ENCODE measurements at places on chromosomes 2 and 18.

DNA sequence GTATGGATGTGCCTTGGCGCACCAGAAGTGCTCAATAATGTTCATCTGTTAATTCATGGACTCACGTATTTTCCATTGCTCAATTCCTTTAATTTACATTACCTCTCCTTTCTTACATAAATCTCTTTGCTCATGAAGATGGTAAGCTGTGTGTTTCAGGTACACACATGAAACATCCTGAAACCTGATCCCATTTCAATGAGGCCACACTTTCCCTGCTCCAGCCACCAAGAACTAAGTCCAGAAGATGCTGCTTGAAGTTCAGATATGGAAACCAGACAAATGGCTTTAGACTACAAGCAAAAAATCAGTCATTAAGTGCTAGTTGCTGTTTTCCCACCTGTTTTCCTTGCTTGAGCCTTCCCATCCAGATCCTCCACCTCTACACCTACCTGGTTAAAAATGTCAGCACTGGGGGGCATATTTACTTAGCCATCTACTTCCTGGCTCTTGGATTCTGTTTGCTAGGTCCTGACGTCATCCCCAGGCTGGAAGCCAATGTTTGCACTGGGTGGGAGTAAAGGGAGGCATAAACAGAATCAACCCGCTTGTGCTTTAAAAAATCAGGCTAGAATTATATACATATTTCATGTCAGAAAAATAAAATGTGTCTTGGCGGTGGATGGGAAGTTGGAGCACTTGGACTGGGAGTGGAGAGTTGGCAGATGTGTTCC, 309.7 kb downstream of the OSR1 start:
- no peak for DNase-seq

DNA sequence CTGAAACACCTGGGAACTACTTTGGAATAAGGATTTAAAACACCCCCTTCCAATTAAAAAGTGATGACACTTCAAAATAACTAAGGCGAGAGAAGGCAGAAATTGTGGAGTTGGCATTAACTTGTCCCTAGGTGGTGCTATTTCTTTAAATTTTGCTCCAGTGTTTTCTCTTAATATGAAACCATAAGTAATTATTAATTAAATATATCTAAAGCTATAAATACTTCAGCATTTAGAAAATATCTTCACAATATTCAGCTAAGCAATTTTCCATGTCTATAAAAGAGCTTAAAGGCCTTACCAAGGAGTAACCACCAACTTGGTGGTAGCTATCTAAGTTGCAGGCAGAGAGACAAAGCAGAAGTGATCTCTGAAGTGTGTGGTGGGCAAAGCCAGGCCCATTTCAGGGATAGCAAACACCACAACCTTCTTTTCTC, 186.8 kb upstream of the PGAP1 start:
- DNase-seq, result peak; percentile 56

GRCh38 chr18:57497372-57498294, 62.5 kb downstream of the ONECUT2 start:
- no peak for DNase-seq

GRCh38 chr2:64770781-64771334, 117.1 kb upstream of the SERTAD2 start:
- no peak for DNase-seq

- DNase-seq, result no peak
Observed at GRCh38 chr2:149184991-149185390, 145.4 kb upstream of the LYPD6 start.

GRCh38 chr2:10048501-10049171, 5.3 kb downstream of the KLF11 start:
- peak; percentile 70 for DNase-seq

GRCh38 chr2:222360997-222361396, 62.2 kb upstream of the PAX3 start:
- DNase-seq, result no peak

DNA sequence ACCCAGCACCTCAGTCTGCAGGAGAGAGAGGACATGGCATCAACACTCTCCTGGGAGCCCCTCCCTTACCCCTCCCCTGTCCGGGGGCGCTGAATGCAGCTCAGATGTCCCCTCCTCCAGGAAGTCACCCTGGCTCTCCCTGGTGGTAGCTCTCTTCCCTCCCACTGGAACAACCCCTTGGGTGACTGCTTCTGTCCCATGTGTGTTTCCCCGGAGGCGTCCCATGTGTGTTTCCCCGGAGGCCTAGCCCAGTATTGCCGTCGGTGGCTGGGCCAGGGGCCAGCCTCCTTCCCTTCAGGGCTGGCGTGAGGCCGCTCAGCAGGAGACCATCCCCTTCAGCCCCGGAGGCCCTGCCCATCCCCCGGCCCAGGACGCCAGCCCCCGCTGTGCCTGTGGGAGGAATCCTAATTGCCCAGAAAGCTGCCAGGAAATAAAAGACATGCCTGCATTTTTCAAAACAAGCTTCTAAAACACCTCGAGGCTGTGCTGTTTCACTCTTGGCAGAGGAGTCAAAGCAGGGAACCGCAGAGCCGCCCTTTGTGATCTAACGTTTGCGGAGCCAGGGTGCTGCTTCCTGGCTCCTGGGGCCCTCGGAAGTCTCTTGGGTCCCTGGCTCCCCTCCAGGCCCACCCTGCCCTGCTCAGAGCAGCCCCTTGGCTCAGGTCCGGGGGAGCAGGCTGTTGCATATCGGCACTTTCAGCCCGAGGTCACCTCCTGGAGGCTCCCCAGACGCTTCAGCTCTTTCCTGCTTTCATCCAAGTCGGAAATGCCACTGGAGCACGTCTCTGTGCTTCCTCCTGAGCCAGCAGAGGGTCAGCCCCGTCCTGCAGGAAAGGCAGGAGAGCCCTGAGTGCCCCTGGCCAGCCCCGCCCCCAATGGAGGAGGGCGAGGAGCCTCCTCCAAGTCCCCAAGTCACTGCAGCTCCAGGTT, 11.4 kb downstream of the SNED1 start:
- DNase-seq, result peak; percentile 23

- DNase-seq, result no peak
Observed at GRCh38 chr2:45583977-45584376, 27.1 kb downstream of the SRBD1 start.

- DNase-seq, result no peak
Observed at GRCh38 chr2:240968731-240969624, 29.4 kb upstream of the SNED1 start.

DNA sequence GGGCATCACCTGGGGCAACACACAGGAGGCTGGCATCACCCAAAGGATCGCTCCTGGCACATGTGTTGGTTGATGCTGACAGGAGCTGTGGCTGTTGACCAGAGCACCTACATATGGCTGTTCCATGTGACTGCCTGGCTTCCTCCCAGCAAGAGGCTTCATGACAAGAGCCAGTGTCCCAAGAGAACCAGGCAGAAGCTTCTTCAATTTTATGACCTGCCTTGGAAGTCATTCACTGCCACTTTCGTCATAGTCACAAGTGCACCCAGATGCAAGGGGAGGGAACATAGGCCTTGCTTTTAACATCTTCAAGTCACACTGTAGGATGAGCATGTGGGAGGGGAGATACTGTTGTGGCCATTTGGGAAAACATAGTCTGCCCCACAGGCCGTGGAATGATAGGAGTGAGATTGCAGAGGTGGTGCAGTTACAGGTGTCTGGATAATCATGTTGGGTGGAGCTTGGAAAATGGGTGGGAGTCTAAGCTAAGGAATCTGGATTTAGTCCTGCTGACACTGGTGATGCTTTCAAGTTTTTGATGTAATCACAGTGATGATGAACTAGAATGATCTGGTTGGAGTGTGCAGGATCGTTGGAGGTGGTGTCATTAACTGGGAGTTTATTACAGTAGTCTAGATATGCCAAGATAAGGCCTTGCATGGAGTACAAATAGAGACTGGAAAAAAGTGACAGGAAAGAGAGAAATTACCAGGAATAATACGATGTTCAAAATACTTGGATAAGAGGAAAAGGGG, 107.0 kb downstream of the RAPGEF4 start:
- DNase-seq, result no peak

DNA sequence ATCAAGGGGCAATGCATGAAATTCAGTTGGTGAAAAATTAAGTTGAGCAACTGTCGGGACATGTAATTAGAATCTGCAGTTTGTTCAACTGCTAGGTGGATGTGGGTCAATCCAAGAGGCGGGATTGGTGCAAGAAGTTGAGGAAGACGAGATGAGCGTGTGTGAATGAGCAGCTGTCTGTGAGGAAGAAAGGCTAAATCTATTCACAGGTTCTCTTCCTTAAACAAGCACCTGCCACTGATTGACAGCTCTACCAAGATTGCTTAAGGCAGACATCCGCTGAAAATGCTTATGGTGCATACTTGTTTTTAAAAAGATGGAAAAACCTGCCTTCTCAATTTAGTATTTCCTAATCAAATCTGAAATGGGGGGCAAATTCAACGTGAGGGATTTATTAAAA, 323.4 kb upstream of the THUMPD2 start:
- no peak for DNase-seq

- DNase-seq, result no peak
Observed at GRCh38 chr2:56132138-56132537, 51.7 kb upstream of the CCDC85A start.

DNA sequence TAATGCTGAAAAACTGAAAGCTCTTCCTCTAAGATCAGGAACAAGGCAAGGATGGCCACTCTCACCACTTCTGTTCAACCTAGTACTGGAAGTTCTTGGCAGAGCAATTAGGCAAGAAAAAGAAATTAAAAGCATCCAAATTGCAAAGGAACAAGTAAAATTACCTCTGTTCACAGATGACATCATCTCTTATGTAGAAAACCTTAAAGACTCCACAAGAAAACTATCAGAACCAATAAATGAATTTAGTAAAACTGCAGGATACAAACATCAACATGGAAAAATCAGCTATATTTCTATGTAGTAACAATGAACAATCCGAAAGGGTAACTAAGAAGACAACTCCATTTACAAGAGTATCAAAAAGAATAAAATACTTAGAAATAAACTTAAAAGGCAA, 112.2 kb downstream of the CHN1 start:
- DNase-seq, result no peak

DNA sequence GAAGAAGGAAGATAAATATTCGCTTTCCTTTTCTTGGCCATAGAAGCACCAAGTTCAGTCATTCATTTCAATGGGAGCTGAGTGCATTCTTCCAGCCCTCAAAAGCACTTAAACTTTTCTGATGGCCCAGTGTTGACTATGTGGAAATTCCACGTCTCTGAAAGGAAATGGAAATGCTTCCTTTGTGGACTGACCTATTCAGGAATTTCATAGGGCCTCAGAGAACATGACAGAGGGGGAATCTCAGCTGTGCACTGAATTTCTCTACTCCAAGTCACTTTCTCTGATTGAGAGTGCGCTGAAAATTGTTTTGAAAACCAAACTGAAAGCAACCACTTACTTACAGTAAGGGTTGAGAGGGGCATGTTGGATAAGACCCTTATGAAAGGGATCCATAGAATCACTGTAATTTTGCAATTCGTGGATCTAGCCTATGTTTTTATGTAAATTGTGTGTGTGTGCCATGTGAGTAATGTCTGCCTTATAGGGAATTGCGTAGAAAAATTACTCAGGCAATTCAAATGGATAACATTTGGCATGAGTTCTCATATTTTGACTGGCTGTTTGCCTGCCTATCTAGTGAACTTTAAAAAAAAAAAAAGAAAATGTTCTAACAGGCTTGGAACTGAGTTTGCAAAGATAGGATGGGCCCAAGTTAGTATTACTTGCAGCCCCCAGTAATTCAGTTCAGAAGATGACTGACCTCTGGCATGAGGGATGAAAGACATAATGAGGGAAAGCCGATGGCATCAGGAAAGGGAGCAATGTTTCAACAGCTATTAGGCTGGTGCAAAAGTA, 437.0 kb downstream of the PTPRM start:
- DNase-seq, result no peak

- no peak for DNase-seq
Observed at GRCh38 chr2:54680397-54681041, 42.9 kb upstream of the EML6 start.

GRCh38 chr2:217038001-217038400, 178.1 kb upstream of the TNP1 start:
- DNase-seq, result no peak

DNA sequence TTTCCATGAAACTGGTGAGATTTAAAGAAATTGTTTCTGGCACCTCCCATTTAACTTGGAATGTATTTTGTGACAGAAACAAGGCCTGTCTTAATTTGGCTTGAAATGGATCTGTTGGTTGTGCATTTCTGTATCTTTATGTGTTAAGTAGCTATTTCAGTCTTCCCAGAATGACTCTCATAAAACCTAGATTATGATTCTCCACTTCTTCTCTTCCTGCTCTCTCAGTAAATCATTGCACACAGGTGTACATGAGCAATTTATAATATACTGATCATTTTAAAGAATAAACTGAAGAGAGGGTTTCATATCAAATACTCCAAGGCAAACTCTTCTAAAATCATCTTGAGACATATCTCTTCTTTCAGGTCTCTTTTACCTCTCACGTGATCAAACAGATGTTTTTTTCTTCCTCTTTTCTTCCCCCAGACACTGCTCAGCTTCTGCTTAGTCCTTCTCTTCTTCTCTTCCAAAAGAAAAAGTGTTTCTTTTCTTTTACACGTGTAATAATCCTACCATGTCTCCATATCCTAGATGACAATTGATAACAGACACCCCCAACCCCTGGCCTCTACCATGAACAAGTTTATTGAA, 112.0 kb downstream of the PPP1R1C start:
- DNase-seq, result no peak

- DNase-seq, result peak; percentile 77
Observed at GRCh38 chr2:196131384-196131937, 39.9 kb downstream of the STK17B start.

GRCh38 chr18:60892855-60893254, 440.4 kb upstream of the CDH20 start:
- DNase-seq, result no peak

DNA sequence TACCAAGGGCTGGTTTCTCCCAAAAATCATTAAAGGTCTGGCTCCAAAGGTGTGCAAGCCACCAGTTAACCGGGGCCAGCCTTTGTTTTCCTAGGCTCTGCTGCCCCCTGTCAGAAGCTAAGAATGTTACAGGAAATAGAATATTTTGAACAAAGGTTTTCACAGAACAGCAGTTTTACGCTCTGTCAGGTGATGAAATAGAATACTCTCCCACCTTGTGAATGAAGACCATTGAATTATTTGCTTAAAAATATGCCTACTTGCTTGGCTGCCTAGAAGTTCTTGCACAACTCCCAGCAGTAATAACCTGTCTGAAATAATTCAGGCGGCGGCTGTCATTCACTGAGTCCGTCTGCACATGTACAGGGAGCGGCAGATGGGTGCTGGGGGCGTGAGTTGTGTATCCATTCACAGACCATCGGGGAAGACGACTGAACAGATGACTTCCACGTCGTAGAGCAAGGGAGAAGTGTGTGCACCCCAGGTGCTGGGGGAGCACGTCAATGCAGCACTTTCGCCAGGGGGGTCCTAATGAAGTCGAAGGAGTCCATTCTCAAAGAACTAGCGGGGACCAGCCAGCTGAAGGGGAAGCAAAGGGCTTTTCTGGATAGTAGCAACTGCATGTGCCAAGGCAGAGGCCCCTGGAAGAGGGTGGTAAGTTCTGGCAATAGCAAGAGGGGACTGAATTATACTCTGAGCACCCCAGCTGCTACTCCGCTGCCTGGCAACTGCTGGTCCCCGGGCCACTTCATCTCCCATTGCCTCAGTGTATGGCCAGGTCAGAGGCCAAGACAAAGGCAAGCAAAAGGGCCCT, 56.1 kb downstream of the SF3B1 start:
- peak; percentile 74 for DNase-seq
